Liver (tissue), 10 donors: ENCODE measurements at places on chromosomes 12 and 14. TPM values are rescaled to one million over a fixed set of nuclear protein-coding genes. Genes with fewer than 3 reads are reported as not detected.

The CARMIL3 gene
- total RNA-seq: 0.05 TPM

GRCh38 chr14:86357119-86357518 lies 827.2 kb downstream of the FLRT2 start:
- DNase-seq: no peak

The GSC gene
- total RNA-seq: not detected

- no peak for DNase-seq
These were observed 50.9 kb upstream of the BCL7A start for GRCh38 chr12:121970581-121971300.

GRCh38 chr12:104751120-104751519 lies 207.0 kb downstream of the SLC41A2 start:
- DNase-seq: no peak

- DNase-seq: no peak
These were observed 473.5 kb upstream of the MGAT4C start for GRCh38 chr12:86729739-86730138.

The RNF212B gene
- 0.17 TPM for total RNA-seq

DNA sequence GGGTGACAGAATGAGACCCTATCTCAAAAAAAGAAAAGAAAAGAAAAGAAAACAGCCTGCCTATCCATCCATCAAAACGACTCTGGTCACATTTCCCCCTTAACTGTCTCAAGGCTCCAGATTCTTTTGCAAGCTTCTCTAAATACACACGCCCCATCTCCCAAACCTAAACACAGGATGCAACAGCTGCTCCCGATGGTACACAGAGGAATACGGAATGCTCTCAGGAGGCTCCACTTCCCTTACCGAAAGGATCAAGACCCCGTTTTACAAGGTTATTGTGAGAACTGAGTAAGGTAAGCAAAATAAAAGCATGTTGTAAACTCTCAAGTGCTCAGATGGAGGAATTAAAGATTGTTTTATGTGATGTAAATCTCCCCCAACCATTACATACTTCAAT lies 62.3 kb downstream of the NT5DC3 start:
- no peak for DNase-seq

DNA sequence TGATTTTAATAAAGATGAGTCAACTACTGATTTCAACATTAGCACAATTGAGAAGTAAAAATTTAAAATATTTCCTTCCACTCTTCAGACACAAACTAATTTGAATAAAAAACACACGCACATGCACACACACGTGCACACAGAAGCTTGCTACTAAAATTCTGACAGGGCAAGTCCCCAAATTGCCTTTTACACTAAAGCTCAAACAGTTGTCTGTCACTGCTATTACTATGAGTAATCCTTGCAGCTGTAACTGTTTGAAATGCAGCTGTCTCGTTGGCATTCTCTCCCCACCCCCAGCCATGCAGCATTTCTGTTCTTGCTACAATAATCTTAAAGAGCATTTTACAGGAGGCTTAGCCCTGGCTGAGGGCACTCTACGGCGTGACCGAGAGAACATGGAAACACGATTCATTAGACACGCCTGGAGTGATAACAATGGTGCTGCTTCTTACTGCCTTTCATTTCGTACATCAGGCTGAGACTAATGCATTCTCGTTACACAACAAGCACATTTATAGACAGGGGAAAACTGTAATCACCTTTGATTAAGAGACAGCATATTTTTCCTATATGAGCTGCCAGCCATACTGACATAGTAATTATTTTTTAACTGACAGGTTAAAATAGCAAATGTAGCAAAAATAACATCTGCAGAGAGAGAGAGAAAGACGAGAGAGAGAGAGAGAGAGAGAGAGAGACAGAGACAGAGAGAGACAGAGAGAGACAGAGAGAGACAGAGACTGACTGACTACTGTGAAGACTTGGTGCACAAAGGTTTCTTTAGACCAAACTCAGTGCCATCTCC lies 153.8 kb downstream of the MED13L start:
- DNase-seq: no peak

- DNase-seq: no peak
These were observed 23.5 kb downstream of the OTUB2 start for GRCh38 chr14:94049625-94050023.
